ENCODE measurements at places on chromosomes 3 and 15.

DNA sequence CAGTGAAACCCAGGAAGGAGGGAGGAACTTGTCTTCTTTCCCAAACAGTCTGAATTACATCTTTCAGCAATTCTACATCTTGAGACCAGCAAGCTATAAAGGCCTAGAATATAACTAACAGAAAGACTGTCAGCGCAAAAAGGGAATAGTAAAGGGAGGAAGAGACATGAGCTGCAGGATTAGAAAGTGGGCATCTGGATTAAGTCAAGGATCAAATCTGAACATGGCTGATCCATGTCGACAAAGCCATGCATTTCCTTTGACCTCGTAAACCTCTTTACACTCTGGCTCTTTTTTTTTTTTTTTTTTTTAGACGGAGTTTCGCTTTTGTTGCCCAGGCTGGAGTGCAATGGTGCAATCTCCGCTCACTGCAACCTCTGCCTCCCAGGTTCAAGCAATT lies 35.4 kb upstream of the KCNMB3 start:
- DNase-seq = peak; percentile 89

GRCh38 chr3:193903512-193903817 lies 232.5 kb upstream of the HES1 start:
- DNase-seq = no peak

- DNase-seq = no peak
Observed at GRCh38 chr3:130504701-130505100, 12.3 kb upstream of the COL6A6 start.

DNA sequence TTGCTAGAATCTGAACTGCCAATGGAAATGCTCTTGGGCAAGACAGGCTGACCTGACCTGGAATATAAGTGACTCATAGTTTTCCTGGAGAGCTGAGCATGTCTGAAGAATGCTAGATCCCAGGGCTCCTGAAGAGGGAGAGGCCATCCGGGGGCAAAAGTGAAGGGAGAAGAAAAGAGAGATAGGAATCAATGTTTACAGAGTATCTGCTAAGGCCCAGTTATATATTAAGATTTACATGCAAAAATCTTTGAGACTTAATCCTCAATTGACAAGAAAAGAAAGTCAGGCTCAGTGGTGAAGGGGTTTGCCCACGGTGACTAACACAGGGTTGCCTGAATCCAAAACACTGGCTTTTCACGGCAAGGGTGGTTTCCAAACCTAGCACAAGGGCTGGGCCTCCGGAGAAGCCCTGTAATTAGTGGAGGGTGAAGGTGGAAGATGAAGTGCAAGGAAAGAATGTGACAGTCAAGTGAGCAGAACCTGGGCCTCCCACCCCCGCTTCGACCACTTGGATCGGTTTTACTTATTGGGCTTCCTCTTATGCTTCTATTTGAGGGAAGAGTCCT lies 91.7 kb upstream of the FGF12 start:
- DNase-seq = no peak

DNA sequence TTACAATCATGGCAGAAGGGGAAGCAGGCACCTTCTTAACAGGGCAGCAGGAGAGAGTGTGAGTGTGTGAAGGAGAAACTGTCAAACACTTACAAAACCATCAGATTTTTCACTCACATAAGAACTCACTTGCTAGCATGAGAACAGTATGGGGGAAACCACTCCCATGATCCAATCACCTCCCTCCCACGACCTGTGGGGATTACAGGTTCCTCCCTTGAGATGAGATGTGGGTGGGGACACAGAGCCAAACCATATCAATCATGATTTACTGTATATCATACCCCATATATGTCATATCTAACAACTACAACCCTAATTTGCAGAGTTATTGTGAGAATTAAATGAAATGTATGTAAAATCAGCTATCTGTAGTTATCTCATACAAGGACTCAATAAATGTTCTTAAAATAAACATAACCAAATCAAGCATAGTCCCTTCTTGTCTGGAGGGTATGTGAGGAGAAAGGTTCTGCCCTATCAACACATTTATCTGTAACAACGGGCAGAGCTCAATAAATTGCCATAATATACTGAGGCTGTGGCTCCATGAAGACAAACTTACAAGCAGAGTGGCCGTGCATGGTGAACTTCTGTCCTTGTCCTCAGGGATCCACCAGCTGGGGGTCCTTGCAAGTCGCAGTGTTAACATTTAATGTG lies 504.7 kb downstream of the SOX2 start:
- no peak for DNase-seq

DNA sequence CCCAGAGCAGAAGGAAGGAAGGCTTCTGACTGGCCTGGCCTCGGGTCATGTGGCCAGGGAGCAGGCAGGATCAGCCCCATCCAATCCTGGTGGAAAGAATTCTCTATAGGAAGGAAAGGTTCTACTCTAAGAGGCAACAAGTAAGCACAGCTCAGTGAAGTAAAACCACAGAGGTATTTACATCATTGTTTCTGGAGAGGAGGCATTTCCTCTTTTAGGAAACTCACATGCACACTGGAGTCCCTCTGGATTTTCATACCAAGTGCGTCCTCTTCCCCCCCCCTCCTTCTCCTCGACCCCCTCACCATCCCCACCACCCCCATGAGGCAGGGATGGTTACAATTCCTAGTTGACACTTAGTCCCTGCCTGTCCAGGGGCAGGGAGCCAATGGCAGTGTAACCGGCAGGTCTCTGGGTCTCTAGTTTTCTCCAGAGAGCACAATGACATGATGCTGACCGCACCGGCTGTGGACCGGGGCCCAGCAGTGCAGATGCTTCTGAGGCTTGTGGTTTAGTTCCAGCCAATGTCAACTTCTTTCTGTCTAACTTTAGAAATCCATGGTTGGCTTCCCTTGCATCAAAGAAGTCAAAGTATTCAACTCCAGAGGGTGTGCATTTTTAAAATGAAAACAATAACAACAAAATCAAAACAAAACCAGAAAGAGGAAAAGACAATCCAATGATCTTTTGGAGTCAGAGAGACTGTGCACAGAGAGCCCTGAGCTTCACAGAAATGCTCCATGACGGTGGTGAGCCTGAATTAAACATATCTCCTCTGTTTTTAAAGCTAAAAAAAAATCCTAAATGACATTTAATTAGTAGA lies 230.3 kb upstream of the TLE3 start:
- no peak for DNase-seq

- DNase-seq = no peak
Observed at GRCh38 chr3:112894258-112894657, 47.6 kb upstream of the CD200R1L start.

DNA sequence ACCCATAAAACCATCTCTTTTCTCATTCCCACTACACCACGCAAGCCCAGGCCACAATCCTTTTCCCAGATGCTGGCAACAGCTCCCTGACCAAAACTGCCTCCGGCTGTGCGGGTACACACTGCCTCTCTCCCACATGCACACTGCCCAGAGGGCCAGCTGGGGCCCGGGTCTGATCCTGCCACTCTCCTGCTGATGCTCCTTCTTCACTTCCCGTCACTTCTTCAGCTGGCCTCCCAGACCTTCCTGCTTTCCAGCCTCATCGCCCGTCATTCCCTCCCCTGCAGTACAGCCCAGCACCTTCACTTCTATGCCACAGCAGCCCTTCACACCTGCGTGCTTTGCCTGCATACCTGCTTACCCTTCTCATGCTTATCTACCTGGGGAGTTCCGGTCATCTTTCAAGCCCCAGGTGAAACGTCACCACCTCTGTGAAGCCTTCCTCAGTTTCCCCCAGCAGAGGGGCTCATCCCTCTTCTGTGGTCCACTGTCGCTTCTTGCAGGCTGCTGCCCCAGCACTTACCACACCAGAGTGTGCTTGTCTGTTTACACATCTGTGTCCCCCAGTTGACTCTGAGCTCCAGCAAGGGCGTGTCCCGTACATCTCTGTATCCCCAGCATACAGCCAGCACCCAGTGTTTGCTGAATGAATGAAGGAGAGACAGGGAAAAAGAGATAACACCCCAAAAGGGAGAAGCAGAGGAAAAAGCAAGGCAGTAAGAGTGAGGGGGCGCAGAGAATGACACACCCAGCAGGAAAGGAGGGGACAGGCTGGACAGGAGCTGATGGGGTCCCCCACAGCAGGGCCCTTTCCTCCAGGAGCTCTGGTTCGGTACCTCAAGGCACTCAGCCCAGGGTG lies 22.2 kb downstream of the GRAMD2A start:
- no peak for DNase-seq

DNA sequence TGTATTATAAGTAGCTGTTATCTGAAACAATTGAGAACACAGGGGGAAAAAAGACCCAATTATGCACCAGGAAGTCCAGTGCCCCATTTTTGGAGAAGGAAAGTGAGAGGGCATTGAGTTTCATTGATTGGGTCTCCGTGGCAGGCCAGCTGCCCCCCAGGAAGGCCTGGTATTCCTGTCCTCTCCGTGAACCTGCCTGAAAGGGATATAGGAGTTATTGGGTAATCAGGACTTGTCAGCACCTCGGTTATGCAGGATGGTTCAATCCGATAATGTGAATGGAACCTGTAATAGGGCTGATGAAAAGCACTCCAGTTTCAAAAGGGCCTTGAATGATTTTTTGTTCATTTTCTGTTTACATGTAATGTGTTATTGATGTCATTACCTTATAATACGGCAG lies 122.0 kb upstream of the RARB start:
- DNase-seq = no peak

DNA sequence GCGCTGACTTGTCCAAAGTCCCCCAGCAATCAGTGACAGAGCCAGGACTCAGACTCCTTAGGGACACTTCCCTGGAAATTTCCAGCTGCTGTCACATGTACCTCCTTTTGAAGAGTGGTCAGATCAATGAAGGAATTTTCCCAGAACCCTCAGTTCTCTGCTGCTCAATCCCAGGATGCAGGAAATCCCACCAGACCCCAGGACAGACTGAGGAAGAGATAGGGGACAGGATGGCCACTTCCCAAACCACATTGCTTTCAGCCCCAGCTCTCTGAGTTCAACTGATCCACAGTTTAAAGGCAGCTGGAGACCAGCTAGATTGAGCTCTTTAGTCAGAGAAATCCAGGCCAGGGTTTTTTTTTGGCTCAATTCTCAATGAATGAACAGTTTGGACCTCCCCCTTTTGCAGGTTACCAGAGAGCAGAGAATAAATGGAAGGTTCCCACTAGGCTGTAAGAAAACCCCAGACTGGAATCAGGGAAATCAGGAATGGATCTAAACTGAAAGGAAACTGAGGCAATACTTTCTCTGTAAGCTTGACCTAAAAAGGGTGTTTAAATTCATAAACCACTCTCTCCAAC lies 1.5 kb downstream of the CYP1A1 start:
- peak; percentile 60 for DNase-seq

DNA sequence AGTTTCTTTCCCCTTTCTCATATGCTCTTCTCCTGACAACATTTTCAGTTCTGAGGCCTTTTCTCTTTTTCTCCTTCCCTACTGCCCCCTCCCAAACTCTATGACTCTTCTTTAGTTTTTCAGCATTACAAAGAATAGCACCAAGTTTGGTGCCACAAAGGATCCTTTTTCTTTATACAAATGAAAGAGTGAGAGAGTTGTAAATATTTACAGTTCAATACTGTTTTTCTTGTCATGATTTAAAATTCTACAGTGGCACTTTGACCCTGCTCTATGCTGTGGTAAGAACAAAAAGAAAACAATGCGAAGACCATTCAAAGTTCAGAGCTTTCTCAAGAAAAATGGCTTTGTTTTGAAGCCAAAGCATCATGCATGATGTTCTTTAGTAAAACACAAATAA lies 667.9 kb upstream of the SGO1 start:
- DNase-seq = no peak

GRCh38 chr15:73807865-73808264 lies 54.7 kb upstream of the INSYN1 start:
- no peak for DNase-seq

DNA sequence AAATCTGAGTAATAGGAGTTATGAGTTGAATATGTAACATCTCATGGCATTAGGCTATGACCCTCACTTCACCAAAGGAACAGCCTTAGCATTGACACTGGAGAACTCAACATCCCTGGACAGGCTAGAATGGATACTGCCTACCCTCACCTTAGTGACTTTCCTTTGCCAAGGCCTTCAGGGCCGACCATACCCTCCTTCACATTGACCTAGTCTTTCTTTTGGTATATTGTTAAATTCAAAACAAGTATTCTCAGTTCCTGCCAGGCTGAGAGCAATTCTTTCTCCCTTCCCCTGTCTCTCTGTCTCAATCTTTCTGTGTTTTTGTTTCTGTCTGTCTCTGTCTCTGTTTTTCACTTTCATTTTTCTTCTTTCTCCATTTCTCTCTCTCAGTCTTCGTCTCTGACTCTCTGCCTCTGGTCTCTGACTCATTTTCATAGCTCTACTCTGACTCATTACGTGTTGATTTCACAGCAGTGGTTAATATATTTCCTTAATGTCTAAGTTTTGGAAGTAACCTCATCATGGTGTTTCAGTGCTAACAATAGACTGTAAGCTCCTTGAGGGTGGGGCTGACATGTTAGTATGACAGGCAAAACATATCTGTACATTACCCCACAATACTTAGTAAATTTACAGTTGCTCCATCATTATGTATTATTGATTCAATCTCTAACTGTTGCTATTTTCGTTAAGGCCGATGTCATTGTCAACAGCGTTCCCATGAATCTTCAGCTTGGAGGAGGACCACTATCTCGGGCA lies 32.5 kb downstream of the PARP15 start:
- no peak for DNase-seq

DNA sequence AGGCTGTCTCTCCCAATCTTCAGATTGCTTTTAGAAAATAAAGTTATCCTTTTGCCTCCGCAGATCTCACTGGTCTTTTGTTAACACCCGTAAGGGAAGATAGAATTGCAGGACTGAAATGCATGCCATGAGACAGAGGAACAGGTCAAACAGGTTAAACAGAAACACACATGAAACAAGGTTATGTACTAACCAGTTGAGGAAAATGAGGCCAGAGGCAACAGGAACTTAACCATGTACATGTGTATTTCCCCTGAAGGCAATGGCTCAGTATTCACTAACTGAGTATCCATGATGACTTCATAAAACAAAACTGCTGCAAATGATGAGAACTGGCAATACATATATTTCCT lies 169.1 kb upstream of the NSMCE3 start:
- DNase-seq = no peak

- DNase-seq = no peak
Observed at GRCh38 chr3:49388289-49388820, 23.4 kb downstream of the RHOA start.

DNA sequence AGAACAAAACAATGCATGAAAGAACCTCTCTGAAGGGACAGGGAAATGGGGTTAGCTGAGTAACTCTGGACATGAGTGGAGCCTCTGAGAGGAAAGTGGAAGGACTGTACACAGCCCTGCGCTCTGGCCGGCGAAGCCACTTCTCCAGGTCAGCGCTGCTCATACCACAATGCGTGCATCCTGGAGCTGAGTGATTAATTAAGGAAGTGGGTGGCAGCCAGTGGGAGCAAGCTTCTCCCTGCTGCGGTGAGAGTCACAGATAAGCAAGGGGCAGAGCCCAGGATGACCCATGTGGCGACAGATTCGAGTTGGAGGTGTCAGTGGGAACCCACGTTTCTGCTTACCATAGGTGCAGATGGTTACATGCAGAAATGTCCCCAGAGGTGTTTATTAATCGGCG lies 48.0 kb downstream of the KLF15 start:
- no peak for DNase-seq

GRCh38 chr3:58557491-58557890 lies 19.7 kb downstream of the FAM107A start:
- no peak for DNase-seq

GRCh38 chr3:71504250-71505036 lies 79.1 kb downstream of the FOXP1 start:
- DNase-seq = no peak
